HCEC 1CT (cell line): ENCODE measurements at places on chromosomes 3 and 15.

DNA sequence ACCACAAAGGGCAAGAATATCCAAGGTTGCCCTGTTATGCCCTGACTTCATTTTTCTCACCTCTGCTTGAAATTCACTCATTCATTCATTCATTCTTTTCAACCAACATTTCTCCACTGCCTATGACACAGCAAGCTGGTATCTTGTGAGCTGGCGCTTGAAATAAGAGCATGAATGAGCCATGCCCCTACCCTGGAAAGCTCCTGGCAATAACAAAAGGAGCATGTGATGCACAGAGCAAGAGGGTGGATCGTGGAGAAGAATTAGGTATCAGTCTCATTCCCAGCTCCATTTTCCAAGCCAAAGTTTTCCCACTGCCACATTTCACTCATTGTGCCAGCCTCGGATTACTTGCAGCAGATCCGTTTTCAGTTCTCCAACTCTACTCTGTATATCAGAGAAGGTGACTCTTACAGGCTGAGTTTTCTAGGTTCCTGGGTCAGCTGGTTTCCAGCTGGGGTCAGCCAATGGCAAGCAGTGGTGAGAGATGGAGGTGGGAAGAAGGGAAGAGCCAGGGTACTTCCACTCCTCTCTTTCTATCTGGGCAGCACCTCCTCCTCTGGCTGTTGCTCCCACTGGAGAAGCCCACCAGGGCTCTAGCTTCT is 144.8 kb downstream of the SUCLG2 start:
- DNase-seq = peak; percentile 24

GRCh38 chr3:111947231-111947630 is 31.6 kb upstream of the ABHD10 start:
- DNase-seq = peak; percentile 38

DNA sequence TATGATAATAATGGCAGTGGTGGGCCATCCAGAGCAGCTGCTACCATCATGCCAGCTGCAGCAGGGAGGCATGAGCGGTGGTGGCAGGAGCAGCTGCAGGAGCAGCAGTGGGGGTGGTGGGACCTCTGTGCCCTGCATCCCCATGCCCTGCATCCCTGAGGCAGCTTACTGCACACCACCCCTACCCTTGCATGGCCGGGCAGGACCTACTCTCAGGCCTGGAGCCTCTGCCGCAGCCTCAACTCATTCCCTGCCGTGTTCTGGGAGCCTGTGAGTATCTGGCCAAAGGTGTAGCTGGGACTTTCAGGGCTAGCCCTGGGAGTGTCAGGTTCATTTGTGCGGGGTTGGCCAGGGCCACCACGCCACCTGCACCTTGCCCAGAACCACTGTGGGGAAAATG is 3.3 kb upstream of the XCR1 start:
- DNase-seq = no peak

DNA sequence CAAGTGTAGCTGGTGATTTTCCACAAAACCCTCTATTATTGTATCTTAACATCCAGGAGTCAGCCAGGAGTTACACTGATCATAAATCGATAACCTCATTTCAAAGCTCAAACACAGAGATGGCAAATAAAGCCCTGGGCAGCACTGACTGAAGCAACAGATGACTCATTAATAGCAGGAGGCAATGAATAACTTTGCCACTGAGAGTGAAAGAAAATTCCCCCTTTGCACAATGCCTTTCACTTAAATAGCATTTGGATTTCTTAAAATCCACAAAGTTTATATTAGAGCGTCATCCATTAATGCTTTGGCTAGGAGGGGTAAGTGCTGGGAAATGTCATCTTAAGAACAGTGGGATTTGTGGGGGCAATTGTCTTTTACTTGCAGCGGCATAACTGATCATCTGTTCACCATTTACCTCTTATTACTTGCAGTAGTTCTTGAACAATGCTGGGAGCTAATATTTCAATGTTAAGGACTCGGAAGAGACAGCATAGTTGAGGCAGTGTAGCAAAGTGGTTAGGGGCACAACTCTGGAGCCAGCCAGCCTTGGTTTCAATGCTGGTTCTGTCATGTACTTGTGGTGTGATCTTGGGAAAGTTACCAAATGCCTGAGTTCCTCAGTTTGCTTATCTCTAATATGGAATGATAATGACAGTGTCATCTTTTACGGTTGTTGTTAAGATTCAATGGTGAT is 630.4 kb upstream of the TBL1XR1 start:
- peak; percentile 84 for DNase-seq

- no peak for DNase-seq
Observed at GRCh38 chr3:118369892-118370491, 664.7 kb downstream of the IGSF11 start.

- peak; percentile 58 for DNase-seq
Observed at GRCh38 chr15:42273900-42274701, 868 bp upstream of the TMEM87A start.

DNA sequence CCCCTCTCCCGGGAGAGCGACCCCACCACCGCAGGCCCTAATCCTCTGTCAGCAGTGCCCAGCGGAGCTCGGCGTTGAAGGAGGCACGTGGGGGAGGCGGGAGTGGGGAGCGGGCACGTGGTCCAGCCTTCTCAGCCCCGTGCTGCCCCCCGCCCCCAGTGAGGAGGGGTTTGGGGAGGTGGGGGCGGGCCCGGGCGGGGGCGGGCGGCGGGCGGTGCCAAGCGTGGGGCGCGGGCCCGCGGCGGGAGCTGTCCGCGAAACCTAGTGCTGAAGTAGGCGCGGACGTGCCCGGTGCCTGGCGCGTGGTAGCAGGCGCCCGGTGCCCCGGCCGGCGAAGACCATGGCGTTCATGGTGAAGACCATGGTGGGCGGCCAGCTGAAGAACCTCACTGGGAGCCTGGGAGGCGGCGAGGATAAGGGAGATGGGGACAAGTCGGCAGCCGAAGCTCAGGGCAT is at the start of gene CPLX3:
Gene CPLX3 (plus strand): TSS at position 264 of the 456 bp plus-strand sequence. CDS start 77 bp downstream, at position 341.
- no peak for DNase-seq

DNA sequence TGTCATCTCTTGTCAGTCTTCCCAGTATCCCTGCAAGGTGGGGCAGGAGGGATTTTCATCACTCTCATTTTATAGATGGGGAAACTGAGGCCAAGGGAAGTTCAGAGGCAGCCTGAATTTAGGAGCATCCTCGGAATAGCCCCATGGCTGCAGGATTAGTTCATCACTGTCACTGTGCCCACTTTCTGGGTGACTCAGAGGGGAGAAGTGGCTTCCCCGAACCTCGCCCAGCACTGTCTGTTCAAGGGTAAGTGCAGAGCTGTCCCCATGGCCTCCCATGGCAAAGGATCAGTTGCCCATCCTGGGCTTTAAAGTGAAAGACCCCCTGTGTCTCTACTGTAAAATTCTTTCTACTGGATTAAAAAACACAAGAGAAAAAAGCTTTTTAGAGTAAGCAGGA is 60.0 kb upstream of the SEC13 start:
- no peak for DNase-seq
